ENCODE measurements at places on chromosomes 2 and 18.

GRCh38 chr2:100234141-100234540, 88.2 kb downstream of the LONRF2 start:
- no peak for DNase-seq

DNA sequence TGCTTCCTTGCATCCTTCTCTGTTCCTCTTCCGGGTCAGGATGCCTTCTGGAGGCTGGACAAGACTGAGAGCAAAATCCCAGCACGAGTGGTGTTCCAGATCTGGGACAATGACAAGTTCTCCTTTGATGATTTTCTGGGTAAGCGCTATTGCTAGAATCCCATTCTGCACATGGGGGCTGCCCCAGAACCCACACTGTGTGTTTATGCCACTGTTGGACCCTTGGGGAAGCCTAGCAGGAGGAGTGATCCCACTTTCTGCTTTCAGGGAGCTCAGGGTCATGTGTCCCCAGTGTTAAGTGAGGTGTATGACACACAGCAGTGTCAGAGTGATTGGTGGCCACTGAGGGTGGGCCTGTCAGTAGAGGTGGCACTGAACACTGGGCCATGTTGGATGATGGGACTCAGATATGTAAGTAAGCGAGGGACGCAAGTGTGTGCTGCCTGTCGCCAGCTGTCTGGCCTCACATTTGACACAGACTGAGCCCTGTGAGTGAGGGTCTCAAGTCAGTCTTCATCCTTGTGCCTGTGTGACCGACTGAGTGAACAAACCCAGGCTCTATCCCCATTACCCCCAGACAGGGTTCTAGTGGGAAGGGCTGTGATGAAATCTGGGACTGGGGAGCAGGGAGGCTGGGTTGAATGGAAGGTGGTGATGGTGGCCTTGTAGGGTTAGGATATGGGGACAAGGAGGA, 220.9 kb downstream of the DYSF start:
- no peak for DNase-seq

- peak; percentile 97 for DNase-seq
Observed at GRCh38 chr2:233165895-233166661, 85.4 kb upstream of the ATG16L1 start.

DNA sequence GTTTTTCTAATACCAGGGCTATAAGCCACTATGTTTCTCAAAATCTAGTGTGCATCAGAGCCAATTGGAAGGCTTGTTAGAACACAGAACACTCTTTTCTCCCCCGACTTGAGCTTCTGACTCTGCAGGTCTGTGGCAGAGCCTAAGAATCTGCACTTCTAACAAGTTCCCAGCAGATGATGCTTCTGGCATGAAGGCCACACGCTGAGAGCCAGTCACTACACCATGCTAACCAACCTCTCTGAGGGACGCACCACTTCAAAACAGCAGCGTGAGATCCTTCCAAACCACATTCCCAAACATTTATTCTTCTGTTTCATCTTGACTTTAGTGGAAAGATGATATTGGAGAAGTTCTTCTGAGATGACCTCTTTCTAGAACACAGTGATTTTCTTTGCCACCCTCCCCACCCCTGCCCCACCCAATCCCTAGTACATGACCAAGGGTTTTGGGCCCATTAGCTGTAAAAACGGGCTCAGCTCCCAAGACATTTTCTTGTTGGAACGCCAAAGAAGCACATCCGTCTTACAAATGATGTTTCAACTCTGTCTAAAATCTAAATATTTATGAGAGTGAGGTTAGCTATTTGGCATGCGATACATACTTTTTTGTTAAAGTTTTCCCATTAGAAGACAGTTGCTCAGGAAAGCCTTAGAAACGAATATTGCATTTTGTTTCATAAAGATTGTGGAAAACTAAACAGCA, 391.9 kb downstream of the TMEM182 start:
- no peak for DNase-seq

GRCh38 chr2:170512266-170512665, 202.9 kb upstream of the SP5 start:
- no peak for DNase-seq

DNA sequence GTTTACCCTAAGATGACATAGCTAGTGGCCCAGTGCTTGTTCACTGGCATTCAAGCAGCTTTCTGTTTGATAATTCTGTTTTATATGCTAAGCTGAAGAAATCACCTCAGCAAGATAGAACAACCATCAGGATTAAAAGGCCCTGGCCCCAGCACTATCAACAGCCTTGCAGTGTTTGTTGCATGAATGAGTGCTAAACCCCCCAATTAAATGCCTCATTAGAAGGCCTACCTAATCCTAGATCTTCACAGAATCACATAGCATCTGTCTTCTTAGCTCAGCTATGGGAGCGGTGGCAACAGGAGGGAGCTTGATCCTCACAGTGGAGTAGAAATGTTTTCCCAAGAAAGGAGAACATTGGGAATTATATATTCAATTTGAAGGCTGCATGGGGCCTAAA, 194.1 kb upstream of the HNMT start:
- no peak for DNase-seq

GRCh38 chr2:73749314-73749713, 12.2 kb upstream of the TPRKB start:
- no peak for DNase-seq

DNA sequence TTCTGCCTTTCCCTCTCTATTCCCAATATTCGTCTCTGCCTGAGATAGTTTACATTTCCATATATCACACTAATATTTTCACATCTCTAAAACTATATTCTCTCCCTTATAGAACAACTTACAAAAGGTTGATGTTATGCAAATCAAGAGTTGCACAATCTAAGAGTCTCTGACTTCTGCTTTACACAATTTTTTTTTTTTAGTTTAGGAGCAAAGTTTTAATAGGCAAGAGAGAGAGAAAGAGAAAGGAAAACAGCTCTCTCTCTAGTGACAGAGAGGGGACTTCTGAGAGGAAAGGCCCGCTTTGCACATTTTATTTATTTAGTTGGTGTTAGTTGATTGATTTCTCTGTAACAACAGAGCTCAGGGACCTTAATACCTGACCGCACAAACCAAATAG, 380.2 kb downstream of the TXNL1 start:
- no peak for DNase-seq

- no peak for DNase-seq
Observed at GRCh38 chr2:202022755-202023154, 10.9 kb upstream of the FZD7 start.

DNA sequence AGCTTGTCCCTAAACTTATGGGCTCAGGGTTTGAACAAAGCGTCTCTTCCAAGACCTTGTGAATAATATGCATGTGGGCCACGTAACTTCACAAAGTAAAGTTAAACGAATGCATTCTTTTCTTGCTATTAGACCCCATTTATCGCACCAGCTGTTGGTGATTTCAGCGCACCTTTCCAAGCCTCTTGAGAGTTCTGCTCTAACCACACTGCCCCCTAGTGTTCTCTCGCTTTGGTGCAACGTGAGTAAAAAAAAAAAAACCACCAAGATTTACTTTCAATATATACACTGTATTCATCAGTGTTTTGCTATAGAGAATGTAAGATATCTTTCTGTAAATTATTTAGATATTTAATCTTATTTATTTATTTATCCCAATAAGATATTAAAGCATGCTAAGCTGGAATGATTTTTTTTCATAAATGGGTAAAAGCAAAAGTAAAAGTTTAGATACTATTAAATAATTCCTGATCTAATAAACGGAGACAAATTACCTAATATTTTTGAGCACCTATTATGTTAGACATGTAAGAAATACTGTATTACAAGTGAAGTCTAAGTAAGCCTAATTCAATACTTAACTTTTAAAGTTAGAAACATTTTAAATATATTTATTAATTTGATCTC, 459.5 kb downstream of the DLGAP1 start:
- peak; percentile 87 for DNase-seq
